ENCODE measurements at places on chromosomes 6 and 20.

- DNase-seq: no peak
Measured at GRCh38 chr20:50693001-50693400, 1.7 kb upstream of the RIPOR3 start.

DNA sequence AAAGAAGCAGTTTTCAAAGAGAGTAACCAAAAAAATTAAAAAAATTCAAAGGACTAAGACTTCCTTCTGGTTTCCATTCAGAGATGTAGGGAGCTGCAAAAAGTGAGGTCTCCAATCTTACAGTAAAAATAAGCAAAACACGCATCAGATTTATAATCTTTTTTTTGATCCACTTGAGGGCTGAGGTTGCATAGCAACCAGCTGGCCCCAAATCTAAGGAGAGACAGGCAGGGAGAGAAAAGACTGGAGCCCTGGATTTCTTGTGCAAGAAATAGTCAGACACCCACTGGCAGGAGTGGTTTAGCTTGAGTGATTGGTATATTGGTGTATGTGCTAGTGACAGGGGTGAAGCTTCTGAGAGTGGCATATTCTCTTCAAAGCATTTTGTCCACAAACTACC, 135.9 kb upstream of the FUT9 start:
- no peak for DNase-seq

- peak; percentile 0 for DNase-seq
Measured at GRCh38 chr20:59566631-59567524, 37.5 kb upstream of the PHACTR3 start.

DNA sequence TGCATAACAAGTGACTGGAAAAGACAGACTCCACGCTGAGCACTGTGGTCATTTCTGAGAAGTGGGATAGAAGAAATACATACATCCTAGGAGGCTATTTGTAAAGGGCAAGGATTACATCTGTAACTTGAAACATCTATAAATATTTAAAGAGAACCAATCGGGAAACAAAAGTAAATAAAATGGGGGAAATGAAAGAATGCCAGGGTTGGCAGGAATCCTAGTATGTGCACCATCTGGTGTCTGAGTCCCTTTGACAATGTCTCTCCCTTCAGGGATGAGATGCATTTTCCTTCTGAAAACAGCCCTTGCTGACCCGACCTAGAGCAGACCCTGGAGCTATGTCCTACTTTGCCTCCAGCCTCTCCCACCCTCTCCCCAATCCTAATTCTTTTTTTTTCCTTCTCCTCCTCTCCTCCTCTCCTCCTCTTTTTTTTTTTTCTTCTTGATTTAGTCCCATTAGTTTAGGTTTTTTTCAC, 53.2 kb downstream of the VSTM2L start:
- no peak for DNase-seq

DNA sequence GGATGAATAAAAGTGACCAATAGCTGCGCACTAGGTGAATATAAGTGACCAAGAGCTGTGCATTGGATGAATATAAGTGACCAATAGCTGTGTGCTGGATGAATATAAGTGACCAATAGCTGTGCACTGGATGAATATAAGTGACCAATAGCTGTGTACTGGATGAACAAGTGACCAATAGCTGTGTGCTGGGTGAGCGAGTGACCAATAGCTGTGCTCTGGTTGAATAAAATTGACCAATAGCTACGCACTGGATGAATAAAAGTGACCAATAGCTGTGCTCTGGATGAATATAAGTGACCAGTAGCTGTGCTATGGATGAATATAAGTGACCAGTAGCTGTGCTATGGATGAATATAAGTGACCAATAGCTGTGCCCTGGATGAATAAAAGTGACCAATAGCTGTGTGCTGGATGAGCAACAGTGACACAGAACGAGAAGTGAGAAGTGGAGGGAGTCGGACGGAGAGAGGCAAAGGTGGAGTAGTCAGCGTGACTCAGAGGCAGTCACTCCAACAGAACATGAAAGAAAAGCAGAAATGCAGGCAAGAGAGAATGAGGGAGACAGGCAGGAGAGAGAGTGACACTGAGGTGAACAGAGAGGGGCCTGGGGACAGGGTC, 38.5 kb downstream of the RBM38 start:
- DNase-seq: peak; percentile 88

DNA sequence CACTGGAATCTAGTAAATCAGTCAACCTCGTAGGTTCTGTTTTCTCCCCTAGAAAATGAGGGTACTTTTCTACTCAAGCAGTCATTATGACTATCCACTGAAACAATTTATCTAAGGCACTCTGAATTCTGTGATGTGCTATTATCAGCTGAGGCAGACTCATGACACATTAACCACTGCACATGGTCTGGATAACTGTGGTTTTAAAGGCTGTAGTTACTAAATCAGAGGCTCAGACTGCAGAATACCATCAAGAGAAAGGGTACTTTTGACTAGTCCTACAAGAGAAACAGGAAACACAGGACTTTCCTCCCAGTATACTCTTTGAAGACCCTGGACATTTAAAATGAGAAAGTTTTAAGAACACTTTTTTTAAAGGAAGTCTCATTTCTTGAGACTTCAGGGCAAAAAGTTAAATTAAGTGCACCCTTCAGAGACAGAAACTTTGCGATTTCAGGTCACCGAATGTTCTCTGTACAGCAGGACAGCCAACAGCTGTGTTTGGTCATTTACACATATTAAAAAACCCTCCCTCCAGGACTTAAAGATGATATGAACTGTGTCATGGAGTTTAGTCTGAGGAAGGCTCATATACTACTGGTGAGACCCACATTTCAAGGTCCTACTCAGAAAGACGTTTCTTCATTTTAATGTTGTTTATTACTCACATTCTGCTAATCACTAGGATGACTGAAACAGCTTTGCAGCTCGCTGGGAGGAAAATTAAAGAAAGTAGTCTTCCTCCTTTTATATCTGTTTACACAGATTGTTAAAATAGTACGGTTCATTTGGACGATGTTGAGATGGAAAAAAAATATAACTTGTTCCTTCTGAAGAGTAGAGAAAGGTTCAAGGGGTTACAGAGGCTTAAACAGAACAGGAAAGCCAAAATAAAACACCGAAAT, 19.9 kb downstream of the ATXN1 start:
- peak; percentile 62 for DNase-seq

DNA sequence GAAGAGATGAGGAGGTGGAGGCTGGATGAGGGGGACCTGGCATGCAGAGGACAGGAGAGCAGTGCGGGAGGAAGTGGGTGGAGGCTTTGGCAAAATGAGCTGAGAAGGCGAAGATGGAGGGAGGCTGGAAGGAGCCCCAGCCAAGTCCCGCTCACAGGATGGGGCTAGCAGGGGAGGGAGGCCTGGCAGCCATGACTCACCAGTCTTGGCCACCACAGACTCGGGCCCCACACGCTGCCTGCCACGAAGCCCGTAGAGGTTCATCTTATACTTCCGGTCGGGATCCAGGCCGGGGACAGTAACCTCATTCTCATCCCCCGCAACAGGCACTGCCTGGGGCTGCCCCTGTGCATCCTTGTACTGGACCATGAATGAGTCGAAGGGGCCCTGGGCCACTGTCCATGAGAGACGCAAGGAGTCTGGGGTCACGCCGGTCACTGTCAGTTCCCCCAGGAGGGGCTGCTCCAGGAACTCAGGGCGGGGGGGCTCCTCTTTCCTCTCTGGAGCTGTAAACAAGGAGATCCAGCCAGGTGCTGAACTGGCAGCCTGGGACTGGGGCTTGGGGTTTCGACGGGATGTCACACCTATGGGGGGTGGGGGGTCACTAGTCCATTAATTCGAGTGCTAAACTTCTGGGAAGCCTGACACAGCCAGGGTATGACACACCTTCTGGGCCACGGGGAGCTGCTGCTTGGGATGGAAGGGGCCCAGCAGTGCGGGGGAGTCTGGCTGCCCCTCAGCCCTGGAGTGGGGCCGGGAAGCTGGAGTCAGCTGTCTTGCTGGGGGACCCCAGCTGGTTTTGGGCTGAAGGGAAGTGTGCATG, 27.8 kb downstream of the TNXB start:
- peak; percentile 97 for DNase-seq
